ENCODE measurements at places on chromosomes 6 and 20.

GRCh38 chr6:14802514-14803160, 443.2 kb upstream of the JARID2 start:
- no peak for DNase-seq

- DNase-seq = no peak
Observed at GRCh38 chr6:166849749-166850183, 106.6 kb downstream of the RNASET2 start.

GRCh38 chr6:4066029-4066755, 12.7 kb downstream of the FAM217A start:
- DNase-seq = no peak

DNA sequence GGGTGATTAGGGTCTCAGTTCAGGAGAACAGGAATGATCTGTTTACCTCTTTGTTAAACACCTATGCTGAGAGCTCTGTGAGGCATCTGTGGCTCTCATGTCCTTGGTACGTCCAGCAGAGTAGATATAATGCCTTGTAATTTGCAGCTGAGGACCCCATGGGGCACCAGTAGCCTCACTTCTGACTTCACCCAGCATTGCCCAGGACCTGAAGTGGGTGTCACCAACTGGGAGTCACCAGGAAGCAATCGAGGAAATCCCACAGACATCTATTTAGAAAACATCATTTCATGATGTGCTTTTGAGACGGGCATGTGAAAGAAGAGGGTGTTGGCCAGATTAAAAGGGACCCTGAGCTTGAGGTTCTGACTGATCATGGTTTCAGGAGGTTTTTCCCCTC, 8.8 kb downstream of the EDN3 start:
- no peak for DNase-seq

DNA sequence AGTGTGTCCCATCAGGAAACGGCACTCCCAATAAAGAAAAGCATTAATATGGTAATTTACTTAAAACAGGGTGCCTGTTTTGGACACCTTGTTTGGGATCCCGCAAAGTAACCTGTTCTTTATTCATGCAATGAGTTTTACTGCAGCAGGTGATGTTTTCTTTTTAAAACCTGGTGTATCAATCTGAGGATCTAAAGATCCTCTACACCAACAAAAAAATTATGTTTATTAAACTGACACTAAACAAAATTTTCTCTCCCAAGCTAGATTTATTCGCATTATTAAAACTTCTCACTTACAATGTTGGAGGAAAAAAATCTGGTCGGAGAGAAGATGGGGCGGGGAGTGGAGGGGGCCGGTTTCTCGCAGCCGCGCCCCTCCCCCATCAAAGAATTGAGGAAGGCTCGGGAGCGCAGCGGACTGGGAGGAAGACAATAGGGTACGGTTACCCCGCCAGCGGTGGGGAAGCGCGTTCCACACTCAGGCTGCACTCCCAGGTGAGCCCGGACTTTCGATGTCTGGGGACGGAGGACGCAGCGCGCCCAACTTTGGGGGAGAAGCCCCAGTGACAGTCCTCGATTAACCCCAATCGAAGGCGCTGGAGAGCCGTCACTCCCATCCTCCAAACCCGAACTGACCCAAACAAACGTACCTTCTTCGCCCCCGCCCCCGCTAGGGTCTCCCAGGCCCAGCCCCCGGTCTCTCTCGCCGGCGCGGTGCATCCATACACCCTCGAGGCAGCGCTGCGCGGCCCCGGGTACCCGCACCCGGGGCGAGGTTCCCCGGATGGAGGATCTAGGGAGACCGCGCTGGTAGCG, 1.3 kb downstream of the CD24 start:
- DNase-seq = peak; percentile 42

- DNase-seq = no peak
Observed at GRCh38 chr6:37648465-37649330, 49.0 kb downstream of the MDGA1 start.

GRCh38 chr6:67031451-67031850, 1324.4 kb upstream of the EYS start:
- DNase-seq = no peak

DNA sequence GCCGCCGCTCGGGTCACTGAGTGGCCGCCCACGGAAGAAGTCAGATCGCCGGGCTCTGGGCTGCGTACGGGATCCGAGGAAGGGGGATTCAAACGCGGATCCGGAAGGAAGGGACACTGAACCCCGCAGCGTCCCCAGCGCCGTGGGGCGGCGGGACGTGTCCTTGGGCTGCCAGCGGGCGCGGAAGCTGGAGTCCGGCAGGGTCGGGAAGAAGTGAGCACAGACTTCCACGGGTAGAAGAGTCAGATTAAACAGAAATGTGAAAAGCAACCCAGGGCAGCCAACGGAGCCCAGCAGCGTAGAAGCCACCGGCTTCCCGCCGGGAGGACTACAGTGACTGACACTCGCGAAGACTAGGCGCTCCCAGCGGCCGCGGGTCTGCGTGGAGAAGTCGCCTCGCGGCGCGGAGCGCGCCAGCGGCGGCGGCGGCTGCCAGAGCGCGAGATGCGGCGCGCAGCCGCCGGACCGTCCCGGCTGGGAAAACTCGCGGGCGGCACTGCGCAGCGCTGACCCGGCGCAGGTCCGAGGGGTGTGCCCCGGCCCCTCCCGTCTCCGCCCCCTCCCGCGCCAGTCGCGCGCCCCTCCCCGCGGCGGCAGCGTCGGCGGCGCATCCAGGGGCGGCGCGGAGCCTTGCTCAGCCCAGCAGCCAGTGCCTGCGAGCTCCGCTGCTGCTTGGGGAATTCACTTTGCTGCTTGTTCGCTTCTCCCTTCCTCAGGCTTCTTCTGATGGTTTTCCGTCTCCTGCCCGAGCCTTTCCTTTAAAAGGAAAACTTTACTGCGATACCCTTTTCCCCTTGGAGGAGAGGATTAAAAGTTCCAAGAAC, at the start of gene SAMD5:
SAMD5 (plus strand) TSS at position 649 of the 824 bp plus-strand sequence. CDS start 239 bp downstream, outside the sequence.
- DNase-seq = peak; percentile 46

- DNase-seq = peak; percentile 31
Observed at GRCh38 chr20:43681468-43681942, 14.6 kb downstream of the MYBL2 start.

- no peak for DNase-seq
Observed at GRCh38 chr6:14134211-14134910, 16.8 kb downstream of the CD83 start.

GRCh38 chr6:35441642-35442041, 10.5 kb upstream of the FANCE start:
- no peak for DNase-seq

DNA sequence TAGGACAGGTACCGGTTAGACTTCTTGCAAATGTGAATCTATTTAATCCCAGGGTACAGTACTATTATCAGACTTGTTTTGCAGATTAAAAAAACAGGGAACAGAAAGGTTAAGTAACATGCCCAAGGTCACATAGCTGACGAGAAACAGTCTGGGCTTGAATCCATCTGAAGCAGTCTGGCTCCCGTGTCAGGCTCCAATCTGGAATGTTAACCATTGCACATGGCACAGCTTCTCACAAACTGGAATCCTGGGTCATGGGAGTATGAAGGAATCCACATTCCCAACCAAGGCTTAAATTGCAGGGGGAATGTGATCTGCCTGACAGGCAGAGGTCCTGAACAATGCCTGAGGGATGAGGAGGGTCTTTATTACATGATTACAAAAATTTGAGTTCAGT, 187.5 kb upstream of the SPTLC3 start:
- DNase-seq = no peak

DNA sequence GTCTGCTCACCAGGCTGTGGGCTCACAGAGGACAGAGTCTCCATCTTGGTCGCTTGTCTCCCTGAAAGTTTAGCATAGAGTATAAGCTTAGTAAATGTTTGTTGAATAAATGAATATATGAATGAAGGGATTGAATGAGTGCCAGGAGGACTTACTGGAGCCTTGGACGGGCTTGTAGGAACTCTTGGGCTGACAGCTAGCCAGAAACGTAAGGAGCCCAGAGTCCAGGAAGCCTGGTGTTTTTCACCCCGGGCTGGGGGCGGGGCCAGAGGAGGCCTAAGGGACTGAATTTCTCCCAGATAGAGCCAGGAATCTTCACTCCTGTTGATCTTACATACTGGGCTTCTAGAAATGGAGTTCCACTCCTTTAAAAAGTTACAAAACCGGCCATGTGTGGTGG, 68.5 kb upstream of the SRSF6 start:
- DNase-seq = no peak

DNA sequence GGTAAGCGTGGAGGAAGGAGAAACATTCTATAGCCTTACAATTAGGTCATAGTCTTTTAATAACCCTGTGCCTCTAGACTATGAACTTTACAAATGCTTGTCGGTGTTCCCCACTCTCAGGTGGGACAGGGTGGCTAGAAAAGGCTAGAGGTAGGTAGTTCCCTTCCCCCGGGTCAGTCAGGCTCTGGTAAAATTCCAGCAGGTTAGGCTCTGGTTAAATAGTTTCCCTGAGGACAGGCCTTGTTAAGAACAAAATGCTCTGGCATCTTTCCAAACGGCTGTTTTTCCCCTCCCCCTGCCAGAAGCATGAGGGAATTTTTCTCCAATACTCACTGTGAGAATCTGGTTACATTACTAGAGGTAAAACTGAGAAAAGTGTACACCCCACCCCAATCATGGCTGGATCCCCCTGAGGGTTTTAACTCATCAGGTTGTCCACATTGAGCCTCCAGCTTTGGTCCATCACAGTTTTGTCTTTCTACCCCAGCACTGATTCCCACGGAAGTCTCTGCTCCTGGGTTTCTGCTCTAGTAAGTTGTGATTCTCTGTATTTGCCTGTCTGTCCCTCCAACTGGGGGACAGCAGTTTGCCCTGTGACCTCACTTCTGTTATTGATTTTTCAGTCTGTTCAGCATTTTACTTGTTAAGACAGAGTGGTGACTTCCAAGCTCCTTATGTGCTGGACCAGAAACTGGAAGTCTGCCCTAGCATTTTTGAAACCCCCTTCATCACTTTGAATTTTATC, 84.7 kb upstream of the ADGRF1 start:
- DNase-seq = no peak

GRCh38 chr6:28587746-28588075, 62.0 kb downstream of the GPX5 start:
- no peak for DNase-seq

- no peak for DNase-seq
Observed at GRCh38 chr20:50259705-50260478, 69.3 kb downstream of the CEBPB start.

DNA sequence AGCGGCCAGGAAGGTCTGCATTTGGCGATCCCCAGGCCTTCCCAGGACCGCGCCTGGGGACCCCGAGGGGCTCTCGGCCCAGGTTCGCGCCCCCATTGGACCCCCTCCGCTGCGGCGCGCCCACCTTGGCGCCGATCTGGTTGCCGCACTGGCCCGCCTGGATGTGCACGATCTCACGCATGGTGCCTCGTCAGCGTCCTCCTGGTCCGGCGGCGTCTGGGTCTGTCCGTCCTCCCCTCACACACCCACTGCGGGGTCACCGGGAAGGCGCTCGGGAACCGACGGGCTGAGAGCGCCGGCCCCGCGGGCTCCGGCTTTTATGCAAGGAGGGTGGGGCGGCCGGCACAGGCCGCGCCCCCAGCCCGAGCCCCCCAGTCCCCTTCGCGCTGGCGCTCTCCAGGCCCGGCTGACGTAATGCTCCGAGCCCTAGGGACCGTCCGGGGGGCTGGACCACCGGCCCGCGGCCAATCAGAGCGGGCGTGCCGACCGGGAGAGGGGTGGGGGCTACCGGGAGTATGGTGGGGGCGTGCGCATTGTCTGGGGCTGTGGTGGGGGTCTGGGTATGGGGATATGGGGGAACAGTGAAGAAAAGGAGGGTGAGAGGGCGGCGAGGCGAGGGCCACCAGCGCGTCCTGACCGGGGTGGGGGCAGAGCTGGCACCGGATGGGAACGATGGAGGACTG, at the start of gene TUBB2B:
TUBB2B (minus strand) TSS at position 291 of the 683 bp plus-strand sequence; CDS start at position 181, 110 bp downstream.
- DNase-seq = peak; percentile 80

DNA sequence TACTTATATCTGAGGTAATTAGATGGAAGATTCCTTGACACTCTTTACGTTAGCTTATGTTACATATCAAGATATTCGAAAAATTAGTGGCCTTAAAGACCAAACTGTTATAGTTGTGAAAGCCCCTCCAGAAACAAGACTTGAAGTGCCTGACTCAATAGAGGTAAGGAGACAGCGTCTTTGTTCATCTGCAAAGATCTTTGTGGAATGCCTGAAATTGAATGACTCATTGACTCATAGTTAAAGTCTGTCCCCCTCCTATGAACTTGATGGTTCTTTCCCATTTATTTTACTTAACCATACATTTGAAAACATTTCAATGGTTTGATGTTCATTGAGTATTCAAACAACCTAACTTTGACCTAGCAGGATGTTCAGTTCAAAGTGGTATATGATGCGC, 47.6 kb upstream of the CDKAL1 start:
- DNase-seq = no peak

DNA sequence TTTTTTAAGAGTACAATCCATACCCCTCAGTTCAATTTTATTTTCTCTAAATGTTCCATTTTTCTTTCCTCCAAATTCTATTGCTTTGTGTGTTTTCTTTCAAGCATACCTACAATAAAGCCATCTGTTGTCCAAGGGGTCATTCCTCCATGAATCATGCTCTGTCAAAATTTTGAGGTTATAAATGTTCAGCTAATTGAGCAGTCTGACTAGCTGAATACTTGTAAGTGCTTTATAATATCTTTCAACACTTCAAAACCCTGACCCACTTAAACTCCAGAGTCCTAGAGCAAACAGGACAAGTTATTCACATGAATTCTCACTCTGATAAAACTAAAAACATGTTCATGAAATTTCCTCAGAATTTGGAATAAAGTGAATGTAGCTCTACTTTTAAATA, 33.4 kb upstream of the EYA4 start:
- no peak for DNase-seq

DNA sequence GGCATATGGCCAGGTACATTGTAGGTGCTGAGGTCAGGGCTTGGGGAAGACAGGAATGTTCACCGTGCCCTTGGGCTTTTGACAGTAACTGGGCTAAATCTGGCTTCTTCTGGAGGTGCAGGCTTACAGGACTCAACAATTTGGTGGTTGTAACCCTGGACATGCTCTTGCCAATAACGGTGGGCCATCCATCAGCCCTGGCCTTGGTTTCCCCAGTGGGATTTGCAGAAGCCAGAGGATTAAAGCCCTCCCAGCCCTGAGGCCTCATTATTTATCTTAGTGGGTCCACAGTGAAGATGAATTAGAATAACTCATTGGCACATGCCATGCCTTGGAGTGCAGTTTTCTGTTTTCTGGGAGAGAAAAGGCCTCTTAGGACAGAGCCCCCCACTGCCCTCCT, 44.0 kb downstream of the TOX2 start:
- DNase-seq = no peak

DNA sequence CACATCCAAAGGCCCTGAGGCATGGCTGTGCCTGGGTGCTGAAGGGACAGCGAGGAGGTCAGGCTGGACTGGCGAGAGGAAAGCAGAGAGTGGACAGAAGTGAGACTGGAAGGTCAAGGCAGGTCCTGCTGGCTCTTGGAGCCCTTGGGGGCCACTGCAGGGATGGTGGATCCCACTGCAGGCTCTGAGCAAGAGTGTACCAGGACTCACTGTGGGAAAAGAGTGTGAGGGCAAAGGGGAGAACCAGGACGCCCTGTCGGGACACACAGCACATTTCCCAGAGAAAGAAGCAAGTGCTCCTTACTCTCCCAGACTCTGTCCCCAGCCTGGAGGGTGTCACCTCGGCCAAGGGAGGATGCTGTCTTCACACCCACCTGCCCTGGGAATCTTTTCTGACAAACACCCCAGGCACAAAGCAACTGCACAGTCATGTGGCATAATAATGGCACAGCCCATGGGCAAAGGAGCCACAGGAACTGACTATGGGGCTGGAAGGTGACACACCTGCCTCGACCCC, 172.3 kb upstream of the CST7 start:
- no peak for DNase-seq

- DNase-seq = no peak
Observed at GRCh38 chr6:71983131-71983530, 96.8 kb downstream of the RIMS1 start.
